Esophagus squamous epithelium (tissue), 5 donors: ENCODE measurements at places on chromosomes 13 and 19.
A peak's percentile ranks its signal among the peaks of the same experiment; 100 is the strongest.

DNA sequence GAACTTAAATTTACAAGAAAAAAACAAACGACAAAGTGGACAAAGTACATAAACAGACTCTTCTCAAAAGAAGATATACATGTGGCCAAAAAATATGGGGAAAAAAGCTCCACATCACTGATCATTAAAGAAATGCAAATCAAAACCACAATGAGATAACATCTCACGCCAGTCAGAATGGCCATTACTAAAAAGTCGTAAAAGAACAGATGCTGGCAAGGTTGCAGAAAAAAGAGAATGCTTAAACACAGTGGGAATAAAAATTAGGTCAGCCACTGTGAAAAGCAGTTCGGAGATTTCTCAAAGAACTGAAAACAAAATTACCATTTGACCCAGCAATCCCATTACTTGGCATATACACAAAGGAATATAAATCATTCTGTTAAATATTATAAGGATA, 132.7 kb downstream of the UGGT2 start:
- no peak for DNase-seq

DNA sequence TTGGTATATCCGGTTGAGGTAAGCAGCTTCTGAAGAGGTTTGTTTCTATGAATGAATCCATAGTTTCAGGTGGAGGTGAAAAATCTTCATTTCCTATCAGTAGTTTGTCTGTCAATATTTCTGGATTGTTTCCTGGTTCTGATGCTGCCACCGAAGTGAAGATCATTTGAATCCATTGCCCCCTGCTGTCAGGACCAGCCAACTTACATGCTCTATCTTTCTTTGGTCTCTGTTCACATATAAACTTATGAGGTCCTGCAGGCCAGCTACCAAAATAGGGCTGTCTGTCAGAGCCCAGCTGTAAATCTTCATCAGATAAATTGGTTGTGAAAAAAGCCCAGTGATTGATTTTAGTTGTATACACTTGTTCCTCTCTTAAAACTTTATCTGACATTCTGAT, 15.2 kb upstream of the N4BP2L1 start:
- peak; percentile 1 for DNase-seq

DNA sequence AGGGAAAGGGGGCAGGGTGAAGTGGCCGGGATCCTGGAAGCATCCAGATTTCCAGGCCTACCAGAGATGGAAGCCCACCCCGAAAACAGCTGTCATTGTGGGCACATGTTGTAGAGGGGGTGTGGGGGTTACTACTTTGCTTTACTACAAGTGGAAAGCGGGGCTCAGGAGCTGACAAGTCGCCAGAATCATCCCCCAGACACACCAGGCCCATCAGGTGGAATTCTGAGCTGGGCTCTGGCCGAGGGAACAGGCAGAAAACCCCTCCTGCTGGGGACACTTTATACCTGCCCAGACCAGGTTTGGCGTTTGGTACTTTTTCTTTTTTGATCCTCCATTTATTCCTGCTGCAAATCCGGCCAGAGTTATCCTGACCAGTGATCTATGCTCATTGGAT, 3.8 kb downstream of the CDX2 start:
- no peak for DNase-seq

GRCh38 chr13:24042710-24043440, 117.6 kb upstream of the SPATA13 start:
- DNase-seq, result no peak

DNA sequence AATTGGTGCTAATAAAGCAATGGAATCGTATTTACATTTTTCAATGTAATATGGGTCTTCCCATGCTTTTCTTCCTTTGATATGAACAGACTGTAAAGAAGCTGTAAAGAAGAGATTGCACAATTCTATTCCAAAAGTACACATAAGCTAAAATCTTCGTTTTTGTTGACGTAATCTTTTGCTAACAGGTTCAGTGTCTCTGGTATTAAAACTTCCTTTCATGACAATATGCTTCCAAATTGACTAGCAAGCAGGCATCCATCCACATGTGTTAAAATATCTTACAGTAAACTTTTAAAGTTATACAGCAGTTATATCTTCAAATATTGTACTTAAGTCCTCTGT, 19.3 kb upstream of the SGCG start:
- no peak for DNase-seq

DNA sequence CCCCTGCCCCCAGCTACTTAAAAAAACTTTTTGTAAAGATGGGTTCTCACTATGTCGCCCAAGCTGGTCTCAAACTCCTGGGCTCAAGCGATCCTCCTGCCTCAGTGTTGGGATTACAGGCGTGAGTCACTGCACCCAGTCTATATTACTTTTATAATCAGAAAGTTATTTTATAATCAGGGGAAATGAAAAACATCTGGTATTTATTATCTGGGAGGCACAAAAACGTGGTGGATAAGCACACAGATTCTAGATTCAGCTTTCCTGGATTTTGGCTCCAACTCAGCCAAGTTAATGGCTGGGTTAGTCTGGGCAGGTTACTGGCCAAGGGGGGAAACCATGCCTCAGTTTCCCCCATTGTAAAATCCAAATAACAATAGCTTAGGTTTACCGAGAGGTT, 24.7 kb downstream of the KEAP1 start:
- no peak for DNase-seq

- no peak for DNase-seq
Measured at GRCh38 chr13:82147526-82147925, 1734.7 kb downstream of the SLITRK1 start.

- no peak for DNase-seq
Measured at GRCh38 chr13:26721251-26722121, 39.1 kb downstream of the GPR12 start.

- DNase-seq, result no peak
Measured at GRCh38 chr19:15149737-15150136, 42.5 kb downstream of the SYDE1 start.

- DNase-seq, result no peak
Measured at GRCh38 chr13:84126671-84127171, 244.4 kb upstream of the SLITRK1 start.

- DNase-seq, result no peak
Measured at GRCh38 chr13:33727297-33728083, 90.5 kb upstream of the RFC3 start.

- DNase-seq, result no peak
Measured at GRCh38 chr19:22733691-22734090, 50.3 kb downstream of the ZNF99 start.

- DNase-seq, result no peak
Measured at GRCh38 chr13:109783447-109783814, 3.0 kb downstream of the IRS2 start.

DNA sequence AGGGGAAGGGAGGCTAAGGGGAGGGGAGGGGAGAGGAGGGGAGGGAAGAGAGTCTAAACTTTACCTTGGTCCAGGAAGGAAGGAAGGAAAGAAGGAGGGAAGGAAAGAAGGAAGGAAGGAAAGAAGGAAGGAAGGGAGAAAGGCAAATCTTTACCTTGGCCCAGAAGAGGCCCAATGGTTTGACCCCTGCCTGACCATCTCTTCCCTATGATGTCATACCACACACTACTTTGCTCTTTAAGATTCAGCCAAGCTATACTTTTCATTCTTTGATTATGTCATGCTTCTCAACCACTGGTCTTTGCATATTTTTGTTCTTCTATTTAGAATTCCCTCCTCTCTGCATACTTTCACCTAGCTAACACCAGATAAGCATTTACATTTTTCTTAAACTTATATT, 1077.5 kb downstream of the PCDH9 start:
- DNase-seq, result no peak

GRCh38 chr13:25930653-25931052, 121.2 kb downstream of the SHISA2 start:
- DNase-seq, result no peak

GRCh38 chr13:78604782-78605611, 1.6 kb upstream of the POU4F1 start:
- no peak for DNase-seq

DNA sequence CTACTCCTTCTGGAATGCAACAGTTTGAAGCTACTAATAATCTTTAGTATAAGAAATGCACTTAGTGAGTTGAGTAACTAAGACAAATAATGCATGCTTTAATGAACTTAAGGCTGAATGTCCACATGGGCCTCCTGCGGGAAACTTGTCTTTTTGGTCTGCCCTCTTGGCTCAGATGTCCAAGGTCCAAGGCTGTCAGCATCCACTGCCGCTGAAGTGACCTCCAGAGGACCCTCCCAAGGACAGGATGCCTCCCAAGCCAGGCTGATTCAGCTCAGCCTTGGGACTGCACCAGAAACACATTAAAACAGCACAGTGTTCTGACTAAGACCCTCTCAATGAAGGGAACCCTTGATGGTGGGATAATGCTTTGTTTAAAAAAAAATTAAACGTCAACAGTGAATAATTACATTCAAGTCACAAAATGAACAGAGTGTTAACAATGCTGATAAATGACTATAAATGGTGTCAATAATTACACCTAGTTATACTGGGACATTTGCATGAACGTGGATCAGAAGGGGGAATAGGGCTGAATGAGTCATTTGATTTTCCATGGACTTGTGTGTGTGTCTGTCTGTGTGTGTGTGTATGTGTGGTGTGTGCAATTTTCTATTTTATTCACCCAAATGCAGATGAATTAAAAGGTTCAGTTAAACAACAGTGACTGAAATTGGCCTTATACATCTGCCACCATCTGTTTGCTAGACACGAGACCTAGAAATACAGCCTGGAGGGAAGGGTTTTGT, 150.5 kb downstream of the COL4A1 start:
- DNase-seq, result no peak

DNA sequence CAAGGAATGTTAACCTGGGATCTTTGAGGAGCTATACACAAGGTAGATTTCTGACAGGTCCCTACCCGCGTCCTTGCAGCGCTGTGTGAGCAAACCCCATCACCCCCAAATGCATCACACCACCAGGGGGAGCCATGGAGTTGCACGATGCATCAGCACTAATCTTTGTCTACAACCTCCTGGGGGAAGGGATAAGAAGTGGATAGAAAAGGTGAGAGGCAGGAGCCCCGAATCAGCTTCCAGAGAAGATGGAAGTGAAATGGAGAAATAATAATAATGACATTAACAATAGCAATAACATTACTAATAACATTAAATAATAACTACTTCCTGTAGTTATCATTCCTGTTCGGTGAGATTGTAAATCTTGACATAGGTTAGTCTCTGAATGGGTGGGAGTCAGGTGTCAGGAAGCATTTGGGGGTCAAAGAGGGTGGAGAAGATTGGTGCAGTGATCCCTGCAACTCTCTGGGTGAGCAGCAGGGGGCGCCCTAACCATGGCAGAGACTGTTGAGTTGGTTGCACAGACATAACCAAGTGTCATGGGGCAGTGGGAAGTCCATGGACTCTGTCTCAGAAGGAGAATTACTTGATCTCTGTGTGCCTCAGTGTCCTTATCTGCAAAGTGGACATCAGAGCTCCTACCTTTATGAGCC, 16.5 kb downstream of the SIGLEC7 start:
- no peak for DNase-seq

GRCh38 chr19:11290256-11290655, 5.7 kb upstream of the TSPAN16 start:
- no peak for DNase-seq

DNA sequence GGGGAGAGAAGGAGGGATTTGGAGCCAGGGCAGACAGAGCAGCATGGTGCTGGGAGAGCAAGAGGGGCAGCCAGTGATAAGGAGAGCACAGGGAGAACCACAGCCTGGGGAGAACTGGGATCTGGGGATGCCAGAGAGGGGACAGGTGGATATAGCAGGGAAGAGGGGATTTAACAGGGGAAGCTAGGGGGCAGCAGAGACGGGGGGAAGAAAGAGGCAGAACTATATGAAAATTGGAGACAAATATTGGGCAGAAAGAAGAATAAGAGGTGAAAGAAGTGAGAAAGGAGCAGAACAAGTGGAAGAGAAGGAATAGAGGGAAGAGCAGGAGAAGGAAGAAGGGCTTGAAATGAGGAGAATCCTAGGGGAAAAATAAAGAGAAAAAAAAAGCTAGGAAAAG, 6.5 kb upstream of the ZNF528 start:
- no peak for DNase-seq
